ENCODE measurements at places on chromosomes 6 and 20.

GRCh38 chr6:291697-292505, at the start of gene DUSP22:
Gene DUSP22 (plus strand): TSS chr6:292487. CDS start chr6:292540, 53 bp downstream.
- DNase-seq, result peak; percentile 68

DNA sequence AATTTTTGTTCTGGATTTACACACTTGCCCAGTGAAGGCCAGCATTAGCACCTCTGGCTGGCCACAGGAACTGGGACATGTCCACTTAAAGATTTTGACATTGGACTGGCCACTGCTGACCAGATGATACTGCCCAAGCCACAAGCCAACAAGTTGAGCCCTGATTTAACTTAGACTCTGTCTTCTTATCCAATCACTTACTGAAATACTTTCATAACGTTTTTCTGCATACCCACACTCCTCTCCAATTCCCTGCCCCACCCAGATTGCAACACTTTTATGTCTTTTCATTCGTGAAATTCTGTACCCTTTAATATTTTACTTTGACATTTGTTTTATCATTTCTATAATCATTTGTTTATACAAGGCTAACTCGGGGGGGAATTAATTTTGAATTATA, 170.3 kb upstream of the TAB2 start:
- DNase-seq, result no peak

DNA sequence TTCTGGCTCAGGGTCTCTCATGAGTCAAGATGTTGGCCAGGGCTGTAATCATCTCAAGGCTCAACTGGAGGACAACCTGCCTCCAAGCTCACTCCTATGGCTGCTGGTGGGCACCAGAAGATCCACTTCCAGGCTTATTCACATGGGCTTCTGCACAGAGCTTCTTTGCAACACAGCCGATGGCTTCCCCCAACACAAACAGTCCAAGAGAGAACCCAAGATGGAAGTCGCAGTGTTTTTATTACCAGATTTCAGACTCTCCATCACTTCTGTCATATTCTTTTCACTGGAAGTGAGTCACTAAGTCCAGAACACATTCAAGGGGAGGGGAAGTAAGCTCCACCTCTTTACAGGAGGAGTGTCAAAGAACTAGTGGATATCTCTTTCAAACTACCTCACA, 75.5 kb downstream of the CD164 start:
- DNase-seq, result no peak

DNA sequence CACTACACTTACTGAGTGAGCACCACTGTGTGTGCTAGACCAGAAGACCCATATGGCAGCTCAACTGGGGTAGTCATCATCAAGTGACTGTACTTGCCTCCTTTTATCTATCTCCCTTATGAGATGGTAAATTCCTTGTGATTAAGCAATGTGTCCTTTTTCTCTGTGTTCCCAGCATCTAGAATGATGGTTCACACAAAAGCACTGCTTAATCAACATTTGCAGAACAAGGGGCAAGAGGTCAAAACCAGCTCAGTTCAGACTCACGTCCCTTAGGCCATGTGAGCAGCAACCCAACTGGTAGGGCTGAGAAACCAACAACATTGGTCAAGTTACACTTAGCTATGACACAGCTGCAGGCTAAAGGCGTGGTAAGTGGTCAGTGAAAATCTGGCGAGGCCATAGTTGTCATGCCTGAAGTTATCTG, 10.0 kb downstream of the TRAM2 start:
- DNase-seq, result no peak

GRCh38 chr6:163862701-163863100, 448.2 kb downstream of the QKI start:
- no peak for DNase-seq

DNA sequence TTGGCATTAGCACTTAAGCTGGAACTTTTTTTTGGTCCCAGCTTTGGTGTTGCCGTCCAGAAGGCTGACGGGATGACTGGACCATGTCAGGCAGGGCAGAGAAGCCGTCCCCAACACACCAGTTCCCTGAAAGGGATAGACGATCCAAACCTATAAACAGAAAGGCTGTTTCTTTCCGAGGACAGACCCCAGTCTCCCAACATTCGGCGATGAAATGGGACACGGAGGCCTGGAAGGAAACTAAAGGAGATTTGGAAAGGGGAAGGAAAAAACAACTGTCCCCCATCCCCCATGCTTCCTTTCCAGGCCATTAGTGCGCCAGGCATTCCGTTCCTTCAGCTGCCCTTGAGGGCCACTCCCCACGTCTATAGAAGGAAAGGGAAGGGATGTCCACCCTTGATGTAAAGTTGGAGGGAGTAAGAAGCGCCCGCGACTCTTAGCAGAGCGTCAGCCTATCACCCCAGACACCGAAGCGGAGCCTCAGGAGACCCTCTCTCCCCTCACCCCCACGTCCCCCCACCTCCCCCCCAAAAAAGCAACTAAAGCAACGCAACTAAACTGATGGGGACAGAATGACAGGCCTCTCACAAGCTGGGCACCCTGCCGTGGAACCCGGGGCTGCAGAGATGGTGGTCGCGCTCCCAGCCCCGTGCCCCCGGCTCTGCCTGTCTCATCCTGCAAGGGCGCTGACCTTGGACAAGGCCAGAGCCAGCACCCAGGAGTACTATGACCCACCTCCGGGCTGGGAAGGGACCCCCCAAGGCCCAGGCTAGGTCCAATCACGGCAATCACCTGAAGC, 638 bp downstream of the BLCAP start:
- DNase-seq, result no peak

DNA sequence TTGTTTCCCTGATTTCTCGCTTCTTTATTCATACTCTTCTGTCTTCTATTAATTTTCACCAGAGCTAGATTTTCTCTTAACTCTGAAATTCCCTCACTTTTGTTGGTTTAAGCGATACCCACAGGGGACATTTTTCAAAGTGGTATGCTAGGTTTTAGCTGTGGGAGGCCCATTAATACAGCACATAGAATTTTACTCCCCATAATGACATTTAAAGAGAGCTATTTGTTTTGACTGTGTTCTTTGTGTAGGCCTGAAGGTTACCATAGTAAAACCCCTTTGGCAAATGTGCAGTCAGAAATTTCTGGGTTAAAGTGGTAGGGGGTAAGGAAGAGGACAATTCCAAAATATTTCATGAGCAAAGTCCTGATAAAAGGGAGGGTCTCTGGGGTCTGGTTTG, 721.1 kb upstream of the CITED2 start:
- DNase-seq, result no peak
